Stomach (tissue), 19 donors: ENCODE measurements at places on chromosomes 1 and 21. TPM values are rescaled to one million over a fixed set of nuclear protein-coding genes. Genes with fewer than 3 reads are reported as not detected.

DNA sequence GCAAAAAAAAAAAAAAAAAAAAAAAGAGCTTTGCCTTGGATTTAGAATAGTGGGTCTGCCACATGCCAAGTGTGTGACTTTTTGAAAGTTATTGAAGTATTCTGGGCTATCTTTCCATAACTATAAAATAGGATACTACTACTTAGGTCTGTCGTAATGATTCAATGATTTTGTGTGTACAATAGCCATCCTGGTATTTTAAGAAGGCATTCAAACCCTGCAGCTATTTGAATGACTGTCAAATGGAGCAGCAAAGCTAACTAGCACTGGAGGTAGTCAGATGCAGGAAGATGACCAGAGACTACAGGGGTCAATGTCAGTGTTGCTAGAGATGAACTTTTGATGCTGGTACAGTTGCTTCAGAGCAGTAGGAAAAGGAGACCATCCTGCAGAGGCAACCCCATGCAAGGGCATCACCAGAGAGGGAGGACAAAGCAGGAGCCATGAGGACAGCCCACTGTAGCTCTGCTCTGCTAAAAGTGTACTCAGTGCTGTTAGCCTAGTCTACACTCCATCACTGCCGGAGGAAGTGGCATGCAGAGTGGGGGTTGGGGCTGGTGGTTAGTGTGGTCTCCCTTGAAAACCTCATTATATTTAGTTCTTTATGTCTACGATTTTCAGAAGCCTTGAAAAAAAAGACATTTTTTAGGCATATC is 29.0 kb downstream of the DUSP10 start:
- DNase-seq, result peak; percentile 67

DNA sequence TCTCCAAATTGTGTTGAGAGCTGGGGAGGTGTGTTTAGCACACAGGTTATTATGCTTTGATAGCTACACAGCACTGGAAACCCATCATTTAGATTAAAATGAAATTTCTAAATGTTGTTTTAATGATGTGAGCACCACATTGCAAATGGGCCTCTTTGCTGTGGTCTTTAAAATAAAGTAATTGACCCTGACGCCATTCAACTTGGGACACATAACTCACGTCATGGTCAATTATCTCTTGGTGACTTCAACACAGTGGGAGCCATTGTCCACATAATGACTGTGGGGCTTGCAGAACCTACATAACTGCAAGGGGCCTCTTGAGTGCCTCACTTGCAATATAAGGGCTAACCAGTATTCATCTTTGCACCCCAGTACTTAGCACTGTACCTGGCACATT is 280.4 kb downstream of the HLX start:
- no peak for DNase-seq

DNA sequence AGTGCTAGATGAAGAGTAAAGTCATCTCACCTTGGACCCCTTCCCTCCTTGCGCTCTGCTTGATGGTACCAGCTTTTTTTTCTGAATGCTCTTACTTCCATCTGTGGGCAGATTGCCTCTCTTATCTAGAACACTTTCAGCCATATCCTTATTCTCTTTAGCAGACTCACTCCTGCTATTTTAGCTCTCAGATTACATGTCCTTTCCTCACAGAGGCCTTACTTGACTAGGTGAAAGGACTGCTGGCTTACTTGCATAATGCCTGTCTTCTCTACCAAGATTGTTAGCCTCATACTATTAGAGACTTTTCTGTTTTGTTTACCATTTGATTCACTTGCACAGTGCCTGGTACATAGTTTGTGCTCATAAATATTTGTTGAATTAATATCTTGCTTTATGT is 9.3 kb downstream of the IFI44 start:
- no peak for DNase-seq

DNA sequence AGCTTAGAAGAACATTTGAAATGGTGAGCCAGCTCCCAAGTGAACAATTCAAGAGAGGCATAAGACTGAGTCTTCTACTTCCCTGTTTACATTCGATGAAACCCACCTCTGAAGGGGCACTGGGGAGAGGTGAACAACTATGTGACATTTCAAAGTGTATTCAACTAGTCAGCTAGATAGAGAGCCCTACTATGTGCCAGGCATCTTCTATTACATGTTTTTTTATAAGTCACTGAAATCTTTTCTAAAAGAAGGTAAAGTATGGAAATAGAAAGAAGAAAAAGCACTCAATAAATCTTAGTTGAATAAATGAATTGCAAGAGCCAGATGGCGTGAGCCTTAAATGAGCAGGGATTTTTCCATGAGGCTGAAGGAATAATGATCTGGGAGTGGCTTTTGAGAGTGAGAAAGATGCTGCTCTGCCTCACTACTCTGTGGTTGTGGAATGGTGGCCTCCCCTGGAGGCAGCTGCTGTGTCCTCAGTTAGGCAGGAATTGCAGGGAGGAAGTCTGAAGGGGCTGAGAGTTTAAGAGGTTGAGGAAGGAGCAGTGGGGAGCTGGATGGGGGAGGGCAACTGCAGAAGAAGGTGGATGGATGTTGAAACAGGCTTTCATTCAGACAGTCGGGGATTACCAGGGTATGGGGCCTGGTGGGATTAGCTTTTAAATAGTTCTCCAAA is 10.4 kb upstream of the PTPRF start:
- no peak for DNase-seq

DNA sequence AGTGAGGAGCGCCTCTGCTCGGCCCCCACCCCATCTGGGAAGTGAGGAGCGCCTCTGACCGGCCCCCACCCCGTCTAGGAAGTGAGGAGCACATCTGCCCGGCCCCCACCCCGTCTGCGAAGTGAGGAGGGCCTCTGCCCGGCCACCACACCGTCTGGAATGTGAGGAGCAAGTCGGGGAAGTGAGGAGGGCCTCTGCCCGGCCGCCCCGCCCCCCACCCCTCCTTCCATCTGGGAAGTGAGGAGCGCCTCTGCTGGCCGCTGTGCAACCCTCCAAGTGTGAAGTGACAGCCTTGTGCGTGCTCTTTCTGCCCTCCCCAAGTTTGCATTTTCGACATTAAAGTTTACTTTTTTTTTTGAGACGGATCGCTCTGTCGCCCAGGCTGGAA is 5.1 kb upstream of the ZZZ3 start:
- DNase-seq, result peak; percentile 82

DNA sequence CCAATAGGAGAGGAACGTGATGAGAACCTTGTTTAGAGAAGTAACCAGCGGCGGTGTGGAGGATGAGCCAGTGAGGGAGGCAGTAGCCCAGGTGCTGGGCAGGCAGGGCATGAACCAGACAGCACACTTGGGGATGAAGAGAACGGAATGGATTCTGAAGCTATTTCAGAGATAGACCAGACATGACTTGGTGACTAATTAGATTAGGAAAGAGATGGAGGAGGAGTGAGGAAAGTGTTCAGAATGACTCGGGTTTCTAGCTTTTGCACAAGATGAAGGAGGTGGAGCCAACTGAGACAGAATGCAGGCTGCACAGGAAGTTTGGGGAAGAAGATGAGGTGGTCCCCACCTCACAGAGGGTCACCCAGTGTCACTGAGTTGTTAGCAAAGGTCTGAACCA is 5.1 kb downstream of the PEF1 start:
- no peak for DNase-seq

DNA sequence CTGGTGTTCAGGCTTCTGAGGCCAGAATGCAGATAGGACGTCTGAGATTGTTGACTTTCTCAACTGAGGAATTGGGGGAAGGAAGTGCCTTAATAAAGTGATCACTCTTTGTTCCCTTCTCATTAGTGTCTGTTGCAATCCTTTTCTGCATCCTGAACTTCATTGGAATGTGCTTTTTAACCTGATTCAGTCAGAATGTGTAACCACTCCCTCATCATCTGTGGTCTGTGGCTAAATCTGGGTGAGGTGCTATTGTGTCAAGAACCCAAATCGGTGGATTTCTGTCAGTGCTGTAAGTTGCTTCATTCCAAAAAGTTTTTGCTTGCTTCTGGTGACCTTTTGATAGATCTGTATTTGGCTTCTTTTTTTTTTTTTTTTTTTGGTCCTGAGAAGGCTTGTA is 38.2 kb downstream of the ARID1A start:
- DNase-seq, result no peak

GRCh38 chr1:181452746-181453145 is 30.6 kb upstream of the CACNA1E start:
- no peak for DNase-seq

DNA sequence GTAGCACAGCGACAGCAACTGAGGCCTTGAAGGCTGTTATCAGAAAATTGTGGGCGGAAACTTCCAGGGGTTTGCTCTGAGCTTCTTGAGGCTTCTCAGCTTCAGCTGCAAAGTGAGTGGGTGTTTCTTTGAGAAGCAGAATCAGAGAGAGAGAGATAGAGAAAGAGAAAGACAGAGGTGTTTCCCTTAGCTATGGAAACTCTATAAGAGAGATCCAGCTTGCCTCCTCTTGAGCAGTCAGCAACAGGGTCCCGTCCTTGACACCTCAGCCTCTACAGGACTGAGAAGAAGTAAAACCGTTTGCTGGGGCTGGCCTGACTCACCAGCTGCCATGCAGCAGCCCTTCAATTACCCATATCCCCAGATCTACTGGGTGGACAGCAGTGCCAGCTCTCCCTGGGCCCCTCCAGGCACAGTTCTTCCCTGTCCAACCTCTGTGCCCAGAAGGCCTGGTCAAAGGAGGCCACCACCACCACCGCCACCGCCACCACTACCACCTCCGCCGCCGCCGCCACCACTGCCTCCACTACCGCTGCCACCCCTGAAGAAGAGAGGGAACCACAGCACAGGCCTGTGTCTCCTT is at the start of gene FASLG:
FASLG (plus strand) TSS at position 233 of the 583 bp plus-strand sequence; CDS start at position 332, 99 bp downstream.
- no peak for DNase-seq

GRCh38 chr21:25512095-25513081 is 94.9 kb downstream of the MRPL39 start:
- no peak for DNase-seq

GRCh38 chr1:145947551-145947950 is 10.3 kb downstream of the LIX1L start:
- no peak for DNase-seq

- no peak for DNase-seq
These were observed 132.4 kb downstream of the SDCCAG8 start for GRCh38 chr1:243388276-243388675.

DNA sequence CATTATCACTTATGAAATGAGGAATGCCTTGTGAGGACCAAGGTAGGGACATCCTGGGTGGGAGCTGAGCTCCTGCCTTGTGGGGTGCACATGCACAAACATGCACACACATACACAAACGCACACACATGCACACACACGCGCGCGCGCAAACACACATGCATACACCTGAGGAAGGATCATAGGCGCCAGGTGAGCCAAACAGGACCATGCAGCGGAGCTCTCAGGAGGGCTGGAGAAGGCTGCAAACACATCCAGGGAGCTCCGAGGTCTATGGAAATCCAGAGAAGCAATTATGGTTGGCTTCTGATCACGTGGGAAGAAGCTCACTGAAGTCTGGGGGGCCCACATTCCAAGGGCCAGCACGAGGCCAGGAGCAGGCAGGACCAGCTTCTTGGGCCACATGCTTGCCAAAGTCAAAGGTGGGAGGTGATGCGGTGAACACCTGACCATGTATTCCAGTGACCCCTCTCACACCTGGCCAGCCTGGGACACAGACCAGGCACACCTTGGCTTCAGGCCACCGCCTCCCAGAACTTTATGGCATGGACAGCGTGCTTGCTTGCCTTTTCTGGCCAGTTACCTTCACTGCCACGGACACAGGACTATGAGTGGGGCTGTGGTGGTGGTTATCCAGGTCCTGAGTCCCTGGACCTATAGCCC is 13.6 kb downstream of the GPR137B start:
- no peak for DNase-seq

DNA sequence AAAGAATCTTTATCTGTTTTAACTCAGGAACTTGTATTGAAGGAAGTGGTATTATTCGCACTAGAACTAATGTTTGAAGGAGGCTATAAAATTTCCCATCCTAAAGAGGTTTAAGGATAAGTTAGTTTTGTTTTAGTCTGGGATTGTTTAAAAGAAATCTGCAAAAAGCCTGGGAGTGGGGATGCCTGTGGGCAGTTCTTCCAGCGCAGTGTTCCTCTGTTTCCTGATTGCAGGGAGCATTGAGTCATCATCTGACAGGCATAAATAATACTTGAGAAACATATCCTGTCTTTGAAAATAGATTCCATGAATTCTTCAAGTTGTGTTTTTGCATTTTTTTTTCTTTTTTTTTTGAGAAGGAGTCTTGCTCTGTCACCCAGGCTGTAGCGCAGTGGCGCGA is 350.8 kb upstream of the PTBP2 start:
- DNase-seq, result no peak

- DNase-seq, result no peak
These were observed 99.2 kb downstream of the TPR start for GRCh38 chr1:186275822-186276221.

- no peak for DNase-seq
These were observed 1122.5 kb downstream of the NCAM2 start for GRCh38 chr21:22120616-22121266.

- DNase-seq, result no peak
These were observed 12.6 kb downstream of the KIAA0040 start for GRCh38 chr1:175179837-175180590.

- no peak for DNase-seq
These were observed 4.3 kb downstream of the TNFRSF14 start for GRCh38 chr1:2560299-2561073.

The SPRR2A gene
- not detected for total RNA-seq

The WNT3A gene
- not detected for total RNA-seq

The LRIF1 gene
- total RNA-seq, result 4.8 TPM

The STXBP3 gene
- 170 TPM for total RNA-seq

The SPATA46 gene
- not detected for total RNA-seq
